Epithelial cell of proximal tubule (primary cell): ENCODE measurements at places on chromosomes 5 and 9. TPM values are rescaled to one million over a fixed set of nuclear protein-coding genes. Genes with fewer than 3 reads are reported as not detected.

- no peak for DNase-seq
These were observed 21.1 kb downstream of the PSMB7 start for GRCh38 chr9:124394167-124394566.

DNA sequence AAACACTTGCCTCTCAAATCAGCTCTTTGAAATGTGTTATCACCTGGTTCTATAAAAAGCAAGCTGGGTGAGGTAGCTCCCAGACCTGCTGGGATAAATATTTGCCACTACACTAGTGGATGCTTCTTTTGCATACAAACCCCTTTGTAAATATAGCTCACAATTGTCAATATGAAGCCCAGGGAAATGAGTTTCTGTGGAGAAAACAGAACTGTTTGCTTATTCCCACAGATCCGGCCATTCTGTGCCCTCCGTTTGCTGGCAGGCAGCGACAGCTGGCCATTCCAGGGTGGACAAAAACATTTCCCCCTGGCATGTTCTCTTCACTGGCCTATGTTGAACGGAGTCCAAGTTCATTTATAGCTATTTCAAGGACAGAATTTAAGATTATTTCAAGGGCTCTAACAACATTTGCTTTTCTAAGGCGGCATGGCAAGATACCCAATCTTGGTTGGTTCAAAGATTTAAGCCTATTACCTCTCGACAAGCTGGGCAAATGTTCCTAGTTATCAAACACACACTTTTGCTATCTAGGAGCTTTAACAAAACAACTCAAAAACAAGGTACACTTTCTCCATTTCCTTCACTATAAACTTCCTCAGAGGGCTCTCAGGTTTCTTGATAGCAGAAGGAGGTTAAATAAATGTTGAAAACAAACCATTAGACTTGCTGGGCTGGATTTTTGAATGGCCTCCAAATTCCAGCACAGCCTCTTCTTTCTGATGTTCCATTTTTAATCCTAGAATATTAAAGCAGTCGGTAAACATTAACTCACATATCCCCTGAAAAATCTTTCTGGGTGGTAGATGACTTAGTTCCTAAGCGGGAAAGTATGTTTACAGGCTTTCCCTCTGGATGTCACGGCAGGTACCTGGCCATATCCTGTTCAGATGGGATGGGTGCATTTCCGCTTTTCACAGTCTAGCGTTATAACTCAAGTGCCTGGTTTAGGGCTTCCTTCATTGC lies 332.3 kb downstream of the PLK2 start:
- no peak for DNase-seq

Gene CER1
- not detected in 2 replicates for total RNA-seq

GRCh38 chr9:133491656-133491925 lies 12.7 kb upstream of the SLC2A6 start:
- DNase-seq = no peak

GRCh38 chr9:4138781-4139180 lies 161.1 kb downstream of the GLIS3 start:
- DNase-seq = no peak

Gene FBXW11
- total RNA-seq = 41.3 and 42.8 TPM in 2 replicates

Gene MEF2C
- 1.6 and 6.3 TPM in 2 replicates for total RNA-seq

Gene FAM221B
- total RNA-seq = not detected in 2 replicates
